ENCODE measurements at places on chromosomes 7 and 10. TPM values are rescaled to one million over a fixed set of nuclear protein-coding genes. Genes with fewer than 3 reads are reported as not detected.

STEAP4 gene
- total RNA-seq, result not detected

GIMAP8 gene
- total RNA-seq, result not detected

RNF148 gene
- 0.40 TPM for total RNA-seq

PRLHR gene
- not detected for total RNA-seq

RBP3 gene
- not detected for total RNA-seq

LEP gene
- not detected for total RNA-seq

CALY gene
- total RNA-seq, result 1.6 TPM

TMEM273 gene
- not detected for total RNA-seq

- DNase-seq, result no peak
Measured at GRCh38 chr7:138500892-138501291, 40.8 kb downstream of the TRIM24 start.

DNA sequence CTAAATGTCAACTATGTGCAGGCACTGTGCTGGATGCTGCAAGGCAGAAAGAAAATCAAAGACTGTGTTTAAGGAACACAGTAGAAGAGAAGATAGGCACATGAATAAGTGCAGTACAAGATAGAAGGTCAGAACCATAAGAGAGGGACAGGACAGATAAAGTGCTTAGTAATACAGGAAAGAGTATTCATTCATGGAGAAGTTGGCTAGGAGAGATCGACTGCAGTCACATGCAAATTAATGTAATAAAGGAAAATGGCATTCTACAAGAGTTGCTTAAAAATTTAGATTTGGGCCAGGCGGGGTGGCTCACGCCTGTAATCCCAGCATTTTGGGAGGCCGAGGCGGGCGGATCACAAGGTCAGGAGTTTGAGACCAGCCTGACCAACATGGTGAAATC lies 24.8 kb downstream of the KIF5B start:
- DNase-seq, result no peak

- peak; percentile 98 for DNase-seq
Measured at GRCh38 chr7:2523941-2524807, 4.6 kb downstream of the LFNG start.

DNA sequence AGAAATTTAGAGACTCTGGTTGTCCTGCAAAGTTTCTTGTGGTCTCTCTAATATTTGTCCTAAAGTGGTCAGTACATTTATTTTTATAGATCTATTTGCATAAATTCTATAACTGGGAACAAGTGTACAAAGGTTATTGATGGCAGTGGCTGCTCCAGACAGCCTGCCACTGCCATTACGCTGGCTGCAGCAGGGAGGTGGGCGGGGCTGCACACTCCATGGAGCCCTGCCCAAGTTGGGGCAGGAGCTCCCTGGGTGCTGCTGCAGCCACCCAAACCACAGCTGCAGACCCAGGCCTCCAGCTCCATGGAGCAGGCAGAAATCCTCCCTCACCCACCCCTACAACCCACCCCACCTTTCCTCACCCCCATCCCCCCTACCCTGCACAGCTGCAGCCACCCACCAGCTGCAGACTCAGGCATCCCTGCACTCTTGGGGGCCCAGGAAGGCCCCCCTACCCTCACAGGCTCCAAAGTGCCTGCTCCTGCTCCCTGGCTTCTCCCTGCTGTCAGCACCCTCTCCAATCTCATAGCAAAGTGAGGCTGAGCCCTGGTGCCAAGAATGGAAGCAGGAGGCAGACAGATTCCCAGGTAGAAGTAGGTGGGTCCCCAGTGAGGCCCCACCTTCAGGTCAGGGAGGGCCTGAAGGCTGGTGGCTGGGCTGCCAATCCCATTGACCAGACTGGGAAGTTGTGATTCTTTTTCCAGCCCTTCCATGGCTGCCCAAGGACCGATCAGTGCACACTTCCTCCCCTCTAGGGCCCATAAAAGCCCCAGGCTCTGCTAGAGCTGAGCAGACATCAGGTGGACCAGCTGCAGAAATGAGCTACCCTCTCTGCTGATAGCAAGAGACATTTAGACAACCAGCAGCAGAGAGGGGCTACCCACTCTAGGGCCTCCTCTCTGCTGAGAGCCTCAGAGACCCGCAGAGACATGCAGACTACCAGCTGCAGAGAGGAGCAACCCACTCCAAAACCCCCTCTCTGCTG lies 4.8 kb upstream of the CYP3A43 start:
- no peak for DNase-seq

DNA sequence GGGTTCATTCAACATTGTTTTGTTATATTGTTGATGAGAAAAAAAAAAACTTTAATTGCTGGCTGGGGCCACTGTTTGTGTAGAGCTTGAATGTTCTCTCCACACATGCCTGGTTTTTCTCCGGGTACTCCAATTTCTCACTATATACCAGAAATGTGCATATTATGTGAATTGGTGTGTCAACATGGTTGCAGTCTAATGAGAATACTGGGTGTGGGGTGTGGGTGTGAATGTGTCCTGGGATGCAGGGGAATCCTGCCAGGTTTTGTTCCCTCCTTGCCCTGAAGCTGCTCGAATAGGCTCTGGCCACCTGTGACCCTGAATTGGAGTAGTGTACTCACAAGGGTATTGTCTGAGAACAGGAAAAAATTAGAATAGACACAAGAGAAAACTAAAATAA lies 81.4 kb downstream of the VIM start:
- DNase-seq, result no peak

DNA sequence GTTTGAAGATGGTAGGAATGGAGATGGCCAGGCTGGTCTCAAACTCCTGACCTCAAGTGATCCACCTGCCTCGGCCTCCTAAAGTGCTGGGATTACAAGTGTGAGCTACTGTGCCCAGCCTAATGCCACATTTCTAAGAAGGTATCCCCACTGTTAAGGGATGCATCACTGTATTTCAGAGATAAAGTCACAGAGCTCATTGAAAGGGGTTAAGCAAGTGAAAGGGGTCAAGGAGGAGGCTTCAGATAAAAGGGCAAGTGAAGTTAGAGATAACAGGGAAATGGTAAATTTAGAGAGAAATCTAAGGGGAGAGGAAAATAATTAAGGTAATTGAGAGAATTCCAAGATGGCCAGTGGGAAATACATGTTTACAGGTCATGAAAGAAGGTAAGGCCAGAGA lies 93.0 kb upstream of the SP4 start:
- no peak for DNase-seq

DNA sequence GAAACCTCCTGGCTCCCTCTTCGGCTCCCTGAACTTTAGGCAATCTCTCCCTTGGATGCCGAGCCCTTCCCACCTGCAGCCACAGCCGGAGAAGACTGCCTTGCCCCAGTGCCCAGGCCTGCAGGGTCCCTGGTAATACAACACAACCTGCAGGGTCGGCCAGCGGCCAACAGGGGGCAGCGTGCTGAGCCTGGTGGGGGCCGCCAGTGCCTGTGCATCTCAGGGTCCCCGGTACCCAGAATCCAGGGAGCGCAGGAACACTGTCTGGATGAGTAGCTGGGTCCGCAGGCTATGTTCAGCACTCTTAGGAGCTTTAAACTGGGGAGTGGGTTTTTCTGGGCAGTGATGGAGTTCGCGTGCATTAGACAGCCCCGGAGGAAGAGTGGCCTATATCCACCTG lies 17.5 kb upstream of the C10orf71 start:
- DNase-seq, result peak; percentile 48

GRCh38 chr7:108515630-108516029 lies 10.3 kb downstream of the PNPLA8 start:
- no peak for DNase-seq

DNA sequence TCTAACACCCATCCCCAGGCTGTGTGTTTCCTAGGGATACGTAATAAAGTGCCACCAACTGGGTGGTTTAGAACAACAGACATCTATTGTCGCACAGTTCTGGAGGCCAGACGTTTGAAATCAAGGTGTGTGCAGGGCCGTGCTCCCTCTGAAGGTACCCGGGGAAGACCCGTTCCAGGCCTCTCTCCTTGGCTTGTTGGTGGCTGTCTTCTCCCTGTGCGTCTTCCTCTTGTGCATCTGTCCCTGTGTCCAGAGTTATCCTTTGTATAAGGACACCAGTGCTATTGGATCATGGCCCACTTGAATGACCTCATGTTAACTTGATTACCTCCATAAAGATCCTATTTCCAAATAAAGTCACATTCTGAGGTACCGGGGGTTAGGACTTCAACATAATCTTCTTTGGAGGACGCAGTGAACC lies 15.6 kb downstream of the GRK5 start:
- no peak for DNase-seq

- no peak for DNase-seq
Measured at GRCh38 chr7:132542895-132543294, 33.4 kb downstream of the PLXNA4 start.

DNA sequence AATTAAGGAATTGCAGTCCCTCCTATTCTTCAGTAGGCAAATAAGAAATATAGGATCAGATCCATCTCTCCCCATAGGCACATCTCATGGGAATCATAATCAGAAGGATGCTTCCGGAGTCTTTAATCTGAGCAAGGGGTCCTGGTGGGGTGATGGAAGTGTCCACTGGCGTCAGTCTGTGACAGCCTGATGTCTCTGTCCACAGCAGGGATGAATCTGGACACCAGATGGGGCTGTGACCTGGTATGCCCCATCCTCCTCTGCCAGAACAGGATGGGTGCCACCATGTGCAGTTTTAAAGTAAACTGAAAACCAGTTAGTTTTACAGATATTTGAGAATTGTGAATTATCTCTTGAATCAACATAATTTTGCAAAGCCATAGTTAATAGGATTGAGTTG lies 148.7 kb downstream of the C1GALT1 start:
- peak; percentile 15 for DNase-seq

DNA sequence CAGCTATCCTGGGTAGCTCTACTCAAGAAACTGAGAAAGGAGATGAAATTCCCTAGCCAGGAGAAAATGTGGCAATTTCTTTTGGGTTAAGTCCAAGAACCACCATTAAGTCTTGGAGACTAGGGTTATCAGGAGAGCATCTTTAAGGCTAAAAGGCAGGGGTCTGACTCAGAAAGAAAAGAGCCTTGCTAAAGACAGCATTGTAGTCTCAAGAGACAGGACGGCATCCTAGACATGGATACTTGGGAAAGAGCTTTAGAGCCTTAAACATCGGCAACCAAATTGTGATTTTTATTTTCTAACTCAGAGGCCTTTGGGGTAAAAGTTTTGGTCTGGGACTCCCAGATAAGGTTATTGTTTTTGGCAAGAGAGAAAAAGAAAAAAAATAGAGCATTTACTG lies 83.1 kb downstream of the FAS start:
- DNase-seq, result no peak

GRCh38 chr10:76882796-76883195 lies 754.8 kb downstream of the KCNMA1 start:
- DNase-seq, result no peak

Data from neural progenitor cell (in vitro differentiated cells).